ENCODE measurements at places on chromosomes 11 and 22. TPM values are rescaled to one million over a fixed set of nuclear protein-coding genes. Genes with fewer than 3 reads are reported as not detected.

GRCh38 chr22:38505541-38506117 is 482 bp downstream of the DDX17 start:
- H3K4me3 ChIP-seq: peak overlapping the region; percentile 95
- peaks cover 16% of the 10 kb centered on the region for H3K4me1 ChIP-seq
- peak overlapping the region; percentile 100 for H3K27ac ChIP-seq
- peaks cover 8% of the 10 kb centered on the region for H3K27me3 ChIP-seq
- no peaks in the 10 kb centered on the region for H3K36me3 ChIP-seq
- DNase-seq: peak; percentile 68

GRCh38 chr11:102664001-102664752 is 39.0 kb upstream of the MMP20 start:
- no peaks in the 10 kb centered on the region for H3K36me3 ChIP-seq
- H3K4me3 ChIP-seq: no peak overlapping the region
- H3K27ac ChIP-seq: no peak overlapping the region
- H3K27me3 ChIP-seq: no peaks in the 10 kb centered on the region
- H3K4me1 ChIP-seq: peaks cover 8% of the 10 kb centered on the region

GRCh38 chr11:42390116-42390515 is 921.7 kb upstream of the API5 start:
- no peak overlapping the region for H3K27ac ChIP-seq
- H3K36me3 ChIP-seq: no peaks in the 10 kb centered on the region
- H3K27me3 ChIP-seq: peaks cover 2% of the 10 kb centered on the region
- H3K4me3 ChIP-seq: no peak overlapping the region
- no peaks in the 10 kb centered on the region for H3K4me1 ChIP-seq

The LRRN4CL gene
- 1.8 TPM for total RNA-seq
